ENCODE measurements at places on chromosomes 11 and 22.

GRCh38 chr11:106172386-106172991 is 95.0 kb downstream of the AASDHPPT start:
- no peak for DNase-seq

- no peak for DNase-seq
These were observed 696 bp upstream of the MICAL2 start for GRCh38 chr11:12109591-12110196.

- no peak for DNase-seq
These were observed 159.0 kb upstream of the RAG2 start for GRCh38 chr11:36757075-36757474.

DNA sequence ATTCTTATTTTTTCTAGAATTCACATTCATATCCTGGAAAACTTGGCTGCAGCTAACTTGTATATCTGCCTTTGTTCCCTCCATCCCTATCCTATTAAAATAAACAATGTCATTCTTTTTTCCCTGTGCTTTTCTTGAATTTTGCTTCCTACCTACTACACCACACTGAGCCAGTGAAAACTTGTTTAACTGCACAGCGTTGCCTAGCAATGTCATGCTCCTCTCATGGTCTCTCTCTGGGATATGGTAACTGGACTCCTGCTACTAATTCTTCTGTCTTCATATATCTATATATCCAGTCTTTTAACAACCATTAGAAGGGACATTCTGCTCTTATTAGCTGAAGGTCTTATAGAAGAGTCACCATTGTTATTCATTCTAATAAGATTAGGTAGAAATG is 434.4 kb downstream of the METTL15 start:
- no peak for DNase-seq

- DNase-seq, result peak; percentile 42
These were observed 5.7 kb downstream of the CTSD start for GRCh38 chr11:1757861-1758610.

DNA sequence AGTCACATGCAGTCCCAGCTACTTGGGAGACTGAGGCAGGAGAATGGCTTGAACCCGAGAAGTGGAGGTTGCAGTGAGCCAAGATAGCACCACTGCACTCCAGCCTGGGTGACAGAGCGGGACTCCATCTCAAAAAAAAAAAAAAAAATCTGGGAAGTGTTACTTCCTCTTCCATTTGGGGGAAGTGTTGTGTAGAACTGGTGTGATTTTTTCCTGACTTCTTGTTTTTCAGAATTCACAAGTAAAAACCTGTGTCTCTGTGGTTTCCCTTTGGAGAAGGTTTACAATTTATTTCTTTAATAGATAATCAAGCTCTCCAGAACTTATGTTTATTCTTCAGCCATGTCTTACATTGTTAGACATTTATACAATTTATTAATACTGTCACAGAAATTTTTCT is 396.1 kb downstream of the BRD1 start:
- no peak for DNase-seq

DNA sequence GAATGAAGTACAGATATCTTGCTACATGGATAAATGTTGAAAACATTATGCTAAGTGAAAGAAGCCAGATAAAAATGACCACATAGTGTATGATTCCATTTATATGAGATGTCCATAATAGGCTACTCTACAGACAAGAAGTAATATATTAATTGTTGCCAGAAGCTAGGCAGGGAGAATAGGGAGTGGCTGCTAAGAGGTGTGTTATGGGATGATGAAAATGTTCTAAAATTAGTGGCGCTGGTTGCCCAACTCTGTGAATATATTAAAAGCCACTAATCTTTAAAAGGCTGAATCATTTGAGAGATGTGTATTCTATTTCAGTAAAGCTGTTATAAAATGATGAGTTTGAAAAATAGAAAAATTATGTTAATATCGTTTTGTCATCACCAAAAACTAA is 144.4 kb downstream of the NCAM1 start:
- no peak for DNase-seq

DNA sequence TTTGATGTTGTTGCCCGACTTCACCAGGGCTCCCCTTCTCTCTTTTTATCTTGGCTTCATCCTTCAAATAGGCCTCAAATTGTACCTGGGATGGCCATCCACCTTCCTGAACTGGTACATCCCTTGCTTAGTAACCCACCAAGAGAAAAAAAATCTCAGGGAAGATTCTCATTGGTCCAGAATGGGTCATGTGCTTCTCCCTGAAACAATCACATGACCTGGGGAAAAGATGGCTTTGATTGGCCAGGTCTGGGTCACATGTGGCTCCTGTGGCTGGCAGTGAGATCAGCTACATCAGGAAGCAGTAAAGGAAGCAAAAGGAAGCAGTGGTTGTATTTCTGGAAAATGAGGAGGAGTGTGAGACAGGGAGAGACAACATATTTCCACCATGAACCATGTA is 540.2 kb downstream of the MIAT start:
- DNase-seq, result no peak

GRCh38 chr11:128251140-128251539 is 336.2 kb downstream of the ETS1 start:
- no peak for DNase-seq

GRCh38 chr11:102253020-102253715 is 64.1 kb upstream of the BIRC3 start:
- DNase-seq, result no peak

DNA sequence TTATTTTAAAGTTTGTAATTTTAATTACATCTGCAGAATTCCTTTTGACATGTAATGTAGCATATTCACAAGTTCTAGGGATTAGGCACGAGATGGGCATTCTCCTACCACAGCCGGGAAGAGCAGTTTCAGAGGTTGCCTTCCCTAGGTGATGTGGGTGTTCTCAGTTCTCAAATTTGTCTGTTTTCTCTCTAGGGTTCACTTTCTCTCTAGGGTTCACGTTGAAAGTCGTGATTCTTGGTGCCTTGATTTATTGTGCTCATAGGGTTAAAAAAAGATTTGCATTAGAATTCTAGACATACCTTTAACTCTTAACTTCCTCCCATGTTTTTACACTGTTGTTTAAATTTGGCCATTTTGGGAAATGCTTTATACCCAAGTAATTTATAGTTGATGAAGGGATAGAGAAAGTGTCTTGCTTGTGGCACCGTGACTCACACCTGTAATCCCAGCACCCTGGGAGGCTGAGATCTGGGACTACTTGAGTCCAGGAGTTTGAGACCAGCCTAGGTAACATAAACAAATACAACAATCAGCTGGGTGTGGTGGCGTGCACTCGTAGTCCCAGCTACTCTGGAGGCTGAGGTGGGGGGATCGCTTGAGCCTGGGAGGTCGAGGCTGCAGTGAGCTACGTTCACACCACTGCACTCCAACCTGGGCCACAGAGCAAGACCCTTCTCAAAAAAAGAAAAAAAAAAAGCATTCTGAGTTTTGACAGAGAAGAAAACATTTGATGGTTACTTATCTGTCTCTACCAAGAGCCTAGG is 3.6 kb downstream of the MED15 start:
- DNase-seq, result no peak

DNA sequence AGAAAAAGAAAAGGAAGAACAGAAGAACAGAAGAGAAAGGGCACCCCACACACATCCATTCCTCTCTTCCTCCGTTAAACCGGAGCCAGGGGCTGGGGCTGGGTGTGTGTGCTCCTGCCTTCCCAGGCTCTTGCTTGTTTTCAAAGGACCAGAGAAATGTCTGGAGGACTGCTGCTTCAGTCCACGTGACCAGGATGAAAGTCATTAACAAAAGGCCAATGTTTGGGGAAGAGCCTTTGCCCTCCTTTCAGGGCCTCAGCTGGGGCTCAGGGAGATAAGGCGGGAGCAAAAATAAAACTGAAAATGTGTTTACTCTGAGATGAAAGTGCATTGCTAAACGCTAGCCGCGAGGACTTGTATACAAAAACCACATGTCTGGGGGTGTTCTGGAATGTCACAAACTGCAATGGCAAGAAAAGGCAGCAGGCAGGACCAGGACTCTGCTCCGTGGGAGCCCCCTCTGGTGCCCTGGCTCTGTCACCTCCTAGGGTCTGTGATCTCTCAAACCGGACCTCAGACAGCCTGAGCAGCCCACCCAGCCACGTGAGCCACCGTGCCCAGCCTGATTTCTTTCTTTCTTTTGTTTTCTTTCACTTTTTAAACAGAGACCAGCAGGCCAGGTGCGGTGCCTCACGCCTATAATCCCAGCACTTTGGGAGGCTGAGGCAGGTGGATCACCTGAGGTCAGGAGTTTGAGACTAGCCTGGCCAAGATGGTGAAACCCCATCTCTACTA is 31.6 kb upstream of the MYH9 start:
- no peak for DNase-seq

- no peak for DNase-seq
These were observed 448.3 kb downstream of the INSC start for GRCh38 chr11:15563054-15563453.

GRCh38 chr11:70073871-70074371 is 4.2 kb upstream of the ANO1 start:
- no peak for DNase-seq

DNA sequence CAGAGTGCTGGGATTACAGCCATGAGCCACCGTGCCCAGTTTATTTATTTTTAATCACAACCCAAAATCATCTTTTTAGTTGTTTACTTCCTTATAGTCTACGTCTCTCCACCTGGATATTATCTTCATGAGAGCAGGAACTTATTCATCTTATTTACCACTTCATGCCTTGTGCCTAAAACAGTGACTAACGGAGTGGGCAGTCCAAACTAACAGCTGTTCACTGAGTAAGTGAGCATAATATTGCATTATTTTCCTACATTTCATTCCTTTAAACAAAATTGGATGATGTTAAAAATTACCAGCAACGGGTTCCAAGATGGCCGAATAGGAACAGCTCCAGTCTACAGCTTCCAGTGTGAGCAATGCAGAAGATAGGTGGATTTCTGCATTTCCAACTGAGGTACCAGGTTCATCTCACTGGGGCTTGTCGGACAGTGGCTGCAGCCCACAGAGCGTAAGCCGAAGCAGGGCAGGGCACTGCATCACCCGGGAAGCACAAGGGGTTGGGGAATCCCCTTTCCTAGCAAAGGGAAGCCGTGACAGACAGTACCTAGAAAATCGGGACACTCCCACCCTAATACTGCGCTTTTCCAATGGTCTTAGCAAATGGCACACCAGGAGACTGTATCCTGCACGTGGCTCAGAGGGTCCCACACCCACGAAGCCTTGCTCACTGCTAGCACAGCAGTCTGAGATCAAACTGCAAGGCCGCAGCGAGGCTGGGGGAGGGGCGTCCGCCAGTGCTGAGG is 14.1 kb downstream of the TMEM123 start:
- DNase-seq, result no peak

- no peak for DNase-seq
These were observed 231.9 kb upstream of the E2F8 start for GRCh38 chr11:19472679-19473078.

- DNase-seq, result no peak
These were observed 316.4 kb downstream of the NTM start for GRCh38 chr11:131686836-131687235.

DNA sequence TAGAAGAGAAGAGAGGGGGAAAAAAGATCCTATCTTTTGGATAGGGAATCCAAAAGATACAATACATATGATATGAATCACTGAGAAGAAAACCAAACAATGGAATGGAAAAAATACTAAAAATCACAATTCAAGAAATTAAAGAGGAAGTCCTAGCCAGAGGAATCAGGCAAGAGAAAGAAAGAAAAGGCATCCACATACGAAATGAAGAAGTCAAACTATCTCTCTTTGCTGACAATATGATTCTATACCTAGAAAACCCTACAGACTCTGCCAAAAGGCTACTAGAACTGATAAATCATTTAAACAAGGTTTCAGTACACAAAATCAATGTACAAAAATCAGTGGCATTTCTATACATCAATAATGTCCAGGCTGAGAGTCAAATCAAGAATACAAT is 91.4 kb downstream of the EFCAB6 start:
- no peak for DNase-seq

DNA sequence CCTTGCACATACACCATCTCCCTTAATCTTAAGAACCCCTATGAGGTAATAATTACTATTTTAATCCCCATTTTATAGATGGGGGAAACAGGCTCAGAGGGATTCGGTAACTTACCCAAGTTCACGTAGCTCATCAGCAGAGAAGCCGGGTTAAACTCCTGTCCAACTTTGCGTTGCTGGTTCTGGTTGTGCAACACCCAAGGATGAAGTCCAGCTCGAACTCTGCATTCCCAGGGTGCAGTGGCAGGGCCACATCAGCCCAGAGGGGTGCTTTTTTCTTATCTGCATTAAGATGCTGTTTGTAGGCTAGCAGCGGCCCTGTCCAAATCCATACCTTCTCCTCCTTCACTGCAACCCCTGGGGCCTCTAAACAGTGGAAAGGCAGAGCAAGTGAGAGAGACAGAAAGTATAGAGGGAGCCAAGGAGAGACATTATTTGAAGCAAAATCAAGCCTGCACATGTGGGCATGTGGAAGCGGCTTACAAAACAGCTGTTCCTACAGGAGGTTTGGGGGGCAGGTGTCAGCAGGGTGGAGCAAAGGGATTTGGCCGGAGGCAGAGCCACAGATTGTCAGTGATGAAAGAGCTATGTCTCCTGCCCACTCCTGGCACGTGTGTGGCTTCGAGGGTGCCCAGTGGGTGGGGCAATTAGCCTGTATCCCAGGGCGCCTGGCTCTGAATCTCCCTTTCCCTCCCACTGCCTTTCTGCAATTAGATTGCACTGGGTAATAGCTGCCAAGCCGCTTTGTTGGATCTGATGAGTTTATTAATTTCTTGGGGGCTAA is 129.5 kb upstream of the TBCEL start:
- no peak for DNase-seq
